ENCODE measurements at places on chromosomes 16 and 17.

GRCh38 chr16:65426484-65426883, 304.6 kb upstream of the CDH11 start:
- no peaks in the 10 kb centered on the region for H3K36me3 ChIP-seq
- no peak overlapping the region for H3K27ac ChIP-seq
- no peak overlapping the region for H3K4me3 ChIP-seq
- no peaks in the 10 kb centered on the region for H3K4me1 ChIP-seq
- no peak for DNase-seq

- no peak overlapping the region for H3K4me3 ChIP-seq
- H3K27ac ChIP-seq: no peak overlapping the region
- H3K4me1 ChIP-seq: peaks cover 8% of the 10 kb centered on the region
- no peaks in the 10 kb centered on the region for H3K27me3 ChIP-seq
These were observed 16.2 kb upstream of the PVALEF start for GRCh38 chr17:81148986-81149533.

DNA sequence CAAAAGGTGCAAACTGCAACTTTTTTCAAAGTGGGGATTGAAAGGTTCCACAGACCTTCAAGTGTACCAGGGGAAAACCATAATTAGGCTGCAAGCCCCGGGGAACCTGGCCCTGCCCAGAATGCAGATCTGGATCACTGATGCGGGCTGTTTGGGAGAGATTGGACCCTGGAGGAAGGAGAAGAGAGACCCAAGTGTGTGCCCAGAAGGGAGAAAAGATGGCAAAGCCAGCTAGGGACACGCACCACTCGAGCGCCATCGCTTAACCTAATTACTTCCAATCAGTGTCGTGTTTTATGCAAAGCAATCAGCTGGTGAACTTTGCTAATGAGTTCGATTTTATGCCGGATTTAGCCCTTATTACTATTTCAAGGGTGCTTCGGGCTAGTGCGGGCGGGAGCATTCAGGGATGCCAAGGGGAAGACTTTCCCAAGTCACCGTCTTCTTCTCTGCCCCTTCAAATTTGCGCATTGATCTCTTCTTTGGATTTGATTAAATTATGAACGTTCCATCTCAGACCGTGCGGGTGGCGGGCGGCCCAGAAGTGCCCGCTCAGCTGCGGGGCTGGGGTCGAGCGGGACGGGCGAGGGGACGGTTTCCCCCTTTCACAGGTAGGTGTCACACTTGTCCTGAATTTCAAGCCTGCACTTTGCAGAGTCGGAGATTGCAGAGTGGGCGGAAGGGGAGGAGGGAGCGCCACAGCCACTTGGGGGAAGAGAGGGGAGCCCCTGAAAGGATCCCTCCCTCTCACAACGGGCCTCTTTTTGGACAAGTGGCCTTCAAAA, 4.0 kb downstream of the IRX5 start:
- peak overlapping the region; percentile 92 for H3K27ac ChIP-seq
- no peak for DNase-seq

DNA sequence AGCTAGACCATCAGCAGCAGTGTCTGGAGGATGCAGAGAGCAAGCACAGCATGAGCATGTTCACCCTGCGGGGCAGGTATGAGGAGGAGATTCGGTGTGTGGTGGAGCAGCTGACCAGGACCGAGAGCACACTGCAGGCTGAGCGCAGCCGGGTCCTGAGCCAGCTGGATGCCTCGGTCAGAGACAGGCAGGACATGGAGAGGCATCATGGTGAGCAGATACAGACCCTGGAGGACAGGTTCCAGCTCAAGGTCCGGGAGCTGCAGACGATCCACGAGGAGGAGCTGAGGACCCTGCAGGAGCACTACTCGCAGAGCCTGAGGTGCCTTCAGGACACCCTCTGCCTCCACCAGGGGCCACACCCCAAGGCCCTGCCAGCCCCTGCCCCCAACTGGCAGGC, 38.8 kb downstream of the PLD6 start:
- H3K4me3 ChIP-seq: no peak overlapping the region
- peaks cover 91% of the 10 kb centered on the region for H3K36me3 ChIP-seq
- H3K4me1 ChIP-seq: peaks cover 24% of the 10 kb centered on the region
- no peak for DNase-seq
- H3K27ac ChIP-seq: no peak overlapping the region

DNA sequence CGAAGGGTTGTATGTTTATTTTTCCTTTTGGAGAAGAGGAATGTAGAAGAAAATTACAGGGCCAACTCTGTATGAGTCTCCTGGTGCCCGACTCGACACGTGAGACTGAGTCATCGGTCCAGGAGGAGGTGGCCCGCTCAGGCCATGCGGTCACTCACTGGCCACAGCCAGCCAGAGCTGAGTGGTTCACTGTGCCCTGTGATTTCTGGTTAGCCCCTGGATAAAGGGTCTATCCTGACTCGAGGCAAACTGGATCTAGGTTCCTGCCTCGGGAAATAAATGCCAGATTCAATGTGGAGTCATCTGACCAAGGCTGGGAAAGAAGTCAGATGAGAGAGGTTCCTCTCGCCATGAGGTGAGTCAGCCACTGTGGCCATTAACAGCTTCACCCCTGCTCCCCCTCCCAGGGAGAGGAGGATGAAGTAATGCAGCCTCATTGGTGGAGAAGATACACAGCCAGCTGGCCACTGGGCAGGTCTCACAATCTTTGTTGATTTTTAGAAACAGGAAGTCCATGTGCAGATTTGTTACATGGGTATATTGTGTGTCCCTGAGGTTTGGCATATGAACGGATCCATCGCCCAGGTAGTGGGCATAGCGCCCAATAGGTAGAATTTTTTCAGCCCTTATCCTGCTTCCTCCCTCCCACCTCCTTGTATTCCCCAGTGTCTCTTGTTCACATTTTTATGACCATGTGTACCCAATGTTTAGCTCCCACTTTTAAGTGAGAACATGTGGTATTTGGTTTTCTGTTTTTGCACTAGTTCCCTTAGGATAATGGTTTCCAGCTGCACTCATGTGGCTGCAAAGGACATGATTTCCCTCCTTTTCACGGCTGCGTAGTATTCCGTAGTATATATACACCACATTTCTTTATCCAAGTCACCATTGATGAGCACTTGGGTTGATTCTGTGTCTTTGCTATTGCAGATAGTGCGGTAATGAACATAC, 21.7 kb upstream of the USP36 start:
- peak; percentile 70 for DNase-seq
- peak overlapping the region; percentile 69 for H3K27ac ChIP-seq
- H3K27me3 ChIP-seq: no peaks in the 10 kb centered on the region
- no peak overlapping the region for H3K4me3 ChIP-seq
- peaks cover 19% of the 10 kb centered on the region for H3K36me3 ChIP-seq
- H3K4me1 ChIP-seq: peaks cover 29% of the 10 kb centered on the region

DNA sequence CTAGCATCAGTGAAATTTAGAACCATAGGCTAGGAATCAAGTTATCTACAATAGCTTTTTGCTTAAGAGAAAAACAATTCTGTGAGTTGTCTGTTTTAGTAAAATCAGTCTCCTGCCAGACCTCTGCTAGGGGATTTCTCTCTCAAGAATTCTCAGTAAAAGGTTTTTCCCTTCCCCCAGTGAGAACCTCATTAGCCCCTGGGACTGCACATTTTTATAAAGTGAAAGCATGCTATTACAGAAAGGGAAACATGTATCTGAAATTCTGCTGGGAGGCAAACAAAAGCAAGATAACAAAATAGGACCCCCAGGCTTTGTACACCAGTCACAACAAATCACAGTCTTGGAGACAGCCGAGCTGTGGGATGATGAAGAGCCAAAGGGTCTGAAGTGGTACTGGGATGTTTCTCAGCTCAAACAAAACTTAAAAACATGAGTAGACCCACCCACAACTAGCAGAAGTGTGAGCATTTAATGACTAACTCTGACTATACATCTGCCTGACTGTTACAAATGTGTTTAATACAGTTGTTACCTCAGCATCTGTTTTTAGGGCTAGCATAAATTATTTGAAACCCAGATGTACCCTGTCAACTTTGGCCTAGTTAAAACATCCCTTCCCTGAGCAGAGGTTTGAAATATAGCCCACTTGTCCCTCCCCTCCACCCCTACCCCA, 20.0 kb upstream of the GLG1 start:
- peaks cover 95% of the 10 kb centered on the region for H3K36me3 ChIP-seq
- peak overlapping the region; percentile 24 for H3K27ac ChIP-seq
- H3K4me1 ChIP-seq: peaks cover 19% of the 10 kb centered on the region
- DNase-seq: no peak
- H3K4me3 ChIP-seq: no peak overlapping the region

All from left ventricle myocardium inferior (tissue), 1 donor.